Progenitor cell of endocrine pancreas (in vitro differentiated cells): ENCODE measurements at places on chromosomes 6 and 20. TPM values are rescaled to one million over a fixed set of nuclear protein-coding genes. Genes with fewer than 3 reads are reported as not detected.

GRCh38 chr6:62354261-62354660 lies 68.2 kb upstream of the KHDRBS2 start:
- no peak overlapping the region for H3K27ac ChIP-seq
- no peak for DNase-seq
- H3K36me3 ChIP-seq, result no peaks in the 10 kb centered on the region
- H3K27me3 ChIP-seq, result no peaks in the 10 kb centered on the region
- peaks cover 7% of the 10 kb centered on the region for H3K4me1 ChIP-seq

- H3K27me3 ChIP-seq, result peaks cover 3% of the 10 kb centered on the region
- DNase-seq, result no peak
- H3K27ac ChIP-seq, result no peak overlapping the region
- no peaks in the 10 kb centered on the region for H3K36me3 ChIP-seq
- H3K4me3 ChIP-seq, result no peak overlapping the region
- H3K4me1 ChIP-seq, result peaks cover 23% of the 10 kb centered on the region
Observed at GRCh38 chr20:772806-773205, 4.5 kb upstream of the SLC52A3 start.

DNA sequence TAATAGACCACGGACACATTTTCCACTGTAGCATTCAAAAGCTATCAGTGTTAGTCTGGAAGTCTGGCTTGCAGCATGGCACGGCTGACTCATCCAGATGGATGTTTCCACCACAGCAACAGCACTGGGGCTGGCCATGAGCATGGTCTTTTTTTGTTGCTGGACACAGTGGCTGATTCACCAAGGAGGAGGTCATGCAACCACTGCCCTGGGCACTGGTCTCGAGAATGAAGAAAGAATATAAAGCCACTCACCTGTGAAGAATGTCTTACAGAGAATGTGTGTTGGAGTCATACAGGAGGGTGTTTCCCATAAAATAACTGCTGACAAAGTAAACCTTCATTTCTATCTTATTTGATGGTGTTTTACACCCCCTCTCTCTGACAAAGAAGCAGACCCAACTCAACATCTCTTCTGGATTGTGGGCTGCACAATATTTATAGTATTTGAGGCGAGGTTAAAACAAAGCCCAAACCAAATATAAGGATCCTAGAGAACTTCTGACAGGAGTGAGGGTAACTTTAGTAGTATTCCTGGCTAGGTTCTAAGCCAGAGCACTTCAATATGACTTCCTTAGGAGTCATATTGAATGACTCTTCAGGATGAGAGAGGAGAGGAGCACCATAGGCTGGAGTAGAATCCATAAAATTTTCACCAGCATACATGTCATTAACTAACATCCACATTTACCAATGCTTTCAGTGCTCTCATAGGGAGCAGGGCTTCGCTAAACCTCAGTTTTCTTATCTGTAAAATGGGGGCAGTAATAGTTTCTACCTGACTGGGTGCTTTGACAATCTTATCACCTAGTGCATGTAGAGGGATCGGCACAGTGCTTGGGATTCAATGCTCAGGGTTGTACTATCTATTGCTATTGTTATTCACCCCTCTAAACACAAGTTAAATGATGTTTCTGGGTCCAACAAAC lies 121.4 kb downstream of the KIF13A start:
- no peak overlapping the region for H3K4me3 ChIP-seq
- peaks cover 6% of the 10 kb centered on the region for H3K4me1 ChIP-seq
- H3K27ac ChIP-seq, result no peak overlapping the region
- H3K27me3 ChIP-seq, result no peaks in the 10 kb centered on the region

- H3K27me3 ChIP-seq, result no peaks in the 10 kb centered on the region
- H3K4me3 ChIP-seq, result no peak overlapping the region
- no peak for DNase-seq
Observed at GRCh38 chr6:158770533-158771330, 48.4 kb downstream of the EZR start.

- no peak overlapping the region for H3K4me3 ChIP-seq
- H3K27me3 ChIP-seq, result peaks cover 89% of the 10 kb centered on the region
- no peak overlapping the region for H3K27ac ChIP-seq
- H3K36me3 ChIP-seq, result no peaks in the 10 kb centered on the region
Observed at GRCh38 chr6:108121612-108122011, 44.2 kb upstream of the NR2E1 start.

DNA sequence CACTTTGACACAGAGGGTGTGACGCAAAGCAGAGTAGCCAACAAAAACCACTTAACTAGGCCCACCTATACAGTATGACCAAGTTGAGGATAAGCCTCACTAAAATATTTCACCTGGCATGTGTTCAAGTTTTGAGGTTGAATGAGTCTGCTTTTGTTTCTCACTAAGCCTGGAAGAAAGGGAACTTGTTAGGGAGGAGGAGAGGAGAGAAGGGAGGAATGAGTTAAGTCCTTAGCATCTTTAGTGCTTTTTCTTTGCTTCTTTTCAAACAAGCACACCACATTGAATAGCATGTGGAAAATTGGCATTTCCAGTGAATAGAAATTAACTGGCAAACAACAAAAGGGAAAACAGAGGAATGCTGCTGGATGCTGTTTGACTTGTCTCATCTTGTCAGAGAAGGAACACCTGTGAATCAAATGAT lies 461.9 kb downstream of the GJA1 start:
- no peak for DNase-seq
- H3K27me3 ChIP-seq, result no peaks in the 10 kb centered on the region
- H3K36me3 ChIP-seq, result no peaks in the 10 kb centered on the region

DNA sequence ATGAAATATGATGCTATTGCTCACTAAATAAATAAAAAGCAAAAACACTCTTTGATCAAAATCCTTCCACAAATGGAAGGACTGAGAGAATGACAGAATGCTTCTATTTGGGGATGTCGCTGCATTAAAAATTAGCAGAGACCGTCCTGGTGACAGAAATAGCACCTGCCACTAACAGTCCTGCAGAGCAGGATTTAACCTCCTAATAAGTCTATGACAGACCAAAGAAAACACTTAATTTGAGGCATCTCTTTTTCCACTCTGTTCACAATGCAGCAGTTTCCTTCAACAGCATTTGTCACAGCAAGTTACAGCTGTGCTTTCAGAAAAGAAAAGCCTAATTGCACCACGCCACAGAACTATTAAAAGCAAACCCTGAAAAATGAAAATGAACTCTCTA lies 140.6 kb upstream of the BEND6 start:
- H3K36me3 ChIP-seq, result no peaks in the 10 kb centered on the region
- DNase-seq, result no peak
- H3K27me3 ChIP-seq, result peaks cover 27% of the 10 kb centered on the region
- peaks cover 17% of the 10 kb centered on the region for H3K4me1 ChIP-seq

- no peak overlapping the region for H3K4me3 ChIP-seq
- peaks cover 39% of the 10 kb centered on the region for H3K27me3 ChIP-seq
- H3K27ac ChIP-seq, result no peak overlapping the region
- H3K4me1 ChIP-seq, result peaks cover 5% of the 10 kb centered on the region
- no peaks in the 10 kb centered on the region for H3K36me3 ChIP-seq
Observed at GRCh38 chr20:56945901-56946300, 316.8 kb downstream of the TFAP2C start.

GRCh38 chr6:71107911-71108420 lies 151.1 kb upstream of the B3GAT2 start:
- H3K27me3 ChIP-seq, result peaks cover 3% of the 10 kb centered on the region
- H3K36me3 ChIP-seq, result no peaks in the 10 kb centered on the region
- H3K4me1 ChIP-seq, result no peaks in the 10 kb centered on the region
- H3K27ac ChIP-seq, result no peak overlapping the region
- no peak overlapping the region for H3K4me3 ChIP-seq

DNA sequence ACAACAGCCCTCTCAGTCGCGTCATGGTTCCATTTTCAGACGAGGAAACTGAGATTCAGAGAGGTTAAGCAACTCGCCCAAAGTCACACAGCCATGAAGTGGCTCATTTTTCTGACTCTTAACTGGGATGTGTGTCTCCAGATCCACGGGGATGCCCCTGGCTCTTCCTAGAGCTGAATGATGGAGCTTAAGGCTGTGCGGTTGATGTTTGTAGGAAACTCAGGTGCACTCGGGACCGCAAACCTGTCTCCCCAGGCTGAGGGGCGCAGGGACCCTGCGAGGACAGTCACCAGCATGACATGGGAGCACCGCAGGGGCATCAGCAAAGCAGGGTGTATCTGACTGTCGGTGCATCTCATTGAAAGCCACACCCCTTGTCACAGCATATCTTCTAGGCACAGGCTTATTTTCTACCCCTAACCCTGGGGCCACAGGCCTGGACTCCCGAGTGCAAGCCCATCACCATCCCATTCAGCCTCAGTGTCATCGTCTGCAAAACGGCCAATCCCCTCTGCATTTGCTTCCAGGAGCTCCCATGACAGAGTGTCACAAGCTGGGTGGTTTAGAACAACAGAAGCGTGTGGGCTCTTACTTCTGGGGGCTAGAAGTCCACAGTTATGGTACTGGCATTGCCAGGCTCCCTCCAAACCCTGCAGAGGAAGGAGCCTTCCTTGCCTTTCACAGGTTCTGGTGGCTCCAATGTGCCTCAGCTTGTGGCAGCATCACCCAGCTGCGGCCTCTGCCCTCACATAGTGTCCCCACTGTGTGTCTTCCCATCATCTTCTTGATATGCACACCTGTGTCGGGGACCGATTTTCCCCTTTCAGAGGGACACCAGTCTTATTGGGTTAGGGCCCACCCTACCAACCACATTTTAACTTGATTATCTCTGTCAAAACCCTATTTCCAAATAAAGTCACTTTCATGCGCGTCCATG lies 9.9 kb upstream of the ARHGAP40 start:
- H3K27me3 ChIP-seq, result peaks cover 7% of the 10 kb centered on the region
- no peak overlapping the region for H3K27ac ChIP-seq
- no peak for DNase-seq

DNA sequence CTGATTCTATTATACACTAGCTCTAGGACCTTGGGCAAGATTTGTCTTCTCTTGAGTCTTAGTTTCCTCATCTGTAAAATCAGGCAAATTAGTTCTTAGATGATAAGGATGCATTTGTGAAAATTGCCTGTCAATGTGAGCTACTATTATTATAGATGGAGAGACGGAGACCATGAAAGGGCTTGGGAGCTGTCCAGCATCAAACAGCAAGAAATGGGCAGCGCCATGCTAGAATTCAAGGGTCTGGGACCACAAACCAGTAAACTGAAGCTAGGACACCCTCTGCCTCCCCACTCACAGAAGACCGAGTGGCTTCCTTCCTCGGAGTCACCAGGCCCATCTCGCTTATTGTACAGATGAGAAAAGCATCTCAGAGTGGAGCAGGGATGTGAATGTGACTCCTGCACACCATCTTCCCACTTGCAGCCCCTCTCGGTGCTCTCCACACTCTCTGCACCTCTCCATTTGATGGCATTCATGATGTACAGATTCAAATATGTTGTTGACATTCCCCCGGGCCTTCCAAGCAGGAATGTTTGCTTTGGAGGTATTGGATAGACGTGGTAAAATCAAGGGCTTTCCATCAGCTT lies 24.1 kb upstream of the BPIFA3 start:
- DNase-seq, result no peak
- no peak overlapping the region for H3K27ac ChIP-seq
- peaks cover 4% of the 10 kb centered on the region for H3K4me1 ChIP-seq
- no peak overlapping the region for H3K4me3 ChIP-seq

- no peaks in the 10 kb centered on the region for H3K4me1 ChIP-seq
- H3K36me3 ChIP-seq, result no peaks in the 10 kb centered on the region
- DNase-seq, result no peak
- peaks cover 22% of the 10 kb centered on the region for H3K27me3 ChIP-seq
Observed at GRCh38 chr20:41951615-41952014, 333.4 kb upstream of the CHD6 start.

DNA sequence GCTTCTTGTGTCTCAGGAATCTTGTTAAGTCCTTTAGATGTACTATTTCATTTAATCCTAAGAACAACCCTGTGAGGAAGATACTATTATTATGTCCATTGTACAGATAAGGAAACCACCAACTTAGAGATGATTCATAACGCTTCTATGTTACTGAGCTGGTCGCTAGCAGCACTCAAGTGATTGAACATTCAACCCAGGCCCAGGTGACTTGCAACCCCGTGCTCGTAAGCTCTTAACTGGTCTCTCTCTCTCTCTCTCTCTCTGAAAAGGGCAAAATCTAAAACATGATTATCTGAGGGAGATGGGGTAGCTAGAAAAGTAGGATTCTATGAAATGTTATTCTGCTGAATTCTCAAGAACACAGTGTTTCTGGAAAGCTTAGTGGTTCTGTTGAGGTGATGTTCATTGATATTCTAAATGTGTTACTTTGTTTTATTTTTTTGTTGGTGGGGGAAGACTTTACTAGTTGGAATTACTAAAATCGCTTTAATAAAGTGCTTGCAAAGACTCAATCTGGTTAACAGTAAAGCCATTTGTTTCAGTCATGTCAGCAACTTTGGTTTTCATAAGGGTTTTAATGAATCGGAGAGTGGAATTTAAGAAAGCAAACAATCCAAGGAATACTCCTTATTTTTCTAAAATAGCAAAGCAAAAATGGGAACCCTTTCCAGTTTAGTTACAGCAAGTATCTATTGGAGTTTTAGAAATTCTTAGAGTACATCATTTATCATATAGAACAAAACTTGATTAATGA lies 265.0 kb upstream of the TAB2 start:
- no peak overlapping the region for H3K27ac ChIP-seq
- no peak for DNase-seq
- H3K4me1 ChIP-seq, result peaks cover 29% of the 10 kb centered on the region
- H3K36me3 ChIP-seq, result no peaks in the 10 kb centered on the region

GRCh38 chr6:156021746-156022396 lies 566.2 kb upstream of the NOX3 start:
- H3K27ac ChIP-seq, result no peak overlapping the region
- DNase-seq, result no peak
- H3K4me3 ChIP-seq, result no peak overlapping the region

DNA sequence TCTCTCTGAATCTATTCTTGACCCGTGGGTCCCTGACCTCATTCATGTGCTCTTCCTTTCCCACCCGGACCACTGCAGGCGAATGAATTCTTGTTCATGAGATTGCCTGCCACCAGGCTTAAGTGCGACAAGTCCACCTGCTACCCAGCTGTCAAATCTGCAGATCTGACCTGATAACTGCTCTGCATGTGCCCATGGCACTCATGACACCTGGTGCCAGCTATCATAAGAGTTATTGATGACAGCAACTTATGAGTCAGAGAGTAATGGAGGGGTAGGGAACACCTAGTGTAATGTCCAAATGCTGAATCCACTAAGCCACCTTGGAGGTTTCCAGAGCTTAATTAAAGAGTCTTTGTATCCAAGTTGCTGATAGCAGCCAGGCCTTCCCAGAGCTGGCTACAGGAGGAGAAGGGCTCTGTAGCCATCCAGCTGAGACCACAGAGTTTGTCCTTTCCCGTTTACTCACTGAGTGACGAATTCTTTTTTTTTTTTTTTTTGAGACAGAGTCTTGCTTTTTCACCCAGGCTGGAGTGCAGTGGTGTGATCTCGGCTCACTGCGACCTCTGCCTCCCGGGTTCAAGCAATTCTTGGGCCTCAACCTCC lies 17.4 kb downstream of the SHLD1 start:
- peaks cover 2% of the 10 kb centered on the region for H3K4me1 ChIP-seq
- no peak overlapping the region for H3K4me3 ChIP-seq
- no peaks in the 10 kb centered on the region for H3K27me3 ChIP-seq

SUMO4 gene
- total RNA-seq, result 2.7 and 3.6 TPM in 2 replicates

KIAA0408 gene
- 0.91 and 1.4 TPM in 2 replicates for total RNA-seq

VWA7 gene
- 9.5 and 11.6 TPM in 2 replicates for total RNA-seq

ACOT13 gene
- total RNA-seq, result 42.3 and 45.9 TPM in 2 replicates

ATP6V1G2 gene
- 1.5 TPM in 2 replicates for total RNA-seq

FOXQ1 gene
- 2.0 and 2.9 TPM in 2 replicates for total RNA-seq
